Esophagus mucosa (tissue), 1 donor: ENCODE measurements at places on chromosomes 13 and 19. TPM values are rescaled to one million over a fixed set of nuclear protein-coding genes. Genes with fewer than 3 reads are reported as not detected.

DNA sequence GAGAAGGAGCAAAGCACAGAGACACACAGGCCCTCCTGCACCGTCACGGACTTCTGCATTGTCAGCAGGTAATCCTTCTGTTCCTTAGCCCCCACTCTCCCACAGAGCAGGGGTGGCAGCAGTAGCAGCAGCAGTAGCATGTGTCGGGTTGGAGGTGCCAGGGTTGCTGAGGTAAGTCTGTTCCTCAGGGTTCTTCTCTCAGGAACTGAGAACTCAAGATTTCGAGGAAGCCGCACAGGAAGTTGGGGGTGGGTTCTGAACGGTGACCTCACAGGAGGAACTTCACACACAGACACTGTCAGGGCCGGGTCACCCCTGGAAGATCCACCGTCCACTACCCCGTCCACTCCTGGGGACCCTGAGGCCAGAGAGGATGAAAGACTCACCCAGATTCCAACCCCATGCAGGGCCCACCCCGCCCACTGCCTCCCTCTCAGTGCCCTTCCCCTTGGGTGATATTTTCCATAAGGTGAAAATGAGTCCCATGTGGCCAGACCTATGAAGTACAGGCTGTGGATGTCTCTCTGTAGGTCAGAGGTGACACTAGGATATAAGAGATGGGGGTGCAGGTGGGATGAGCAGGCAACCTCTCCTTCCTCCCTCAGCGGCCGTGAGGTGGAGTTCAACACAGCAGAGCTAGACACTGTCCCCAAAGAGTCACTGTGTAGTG lies at the start of gene SIGLEC12:
Gene SIGLEC12 (minus strand): TSS at position 207 of the 670 bp plus-strand sequence. CDS start 67 bp downstream, at position 140.
- ATAC-seq: peak; percentile 26

RNASEH2A gene
- 20.0 TPM for total RNA-seq

DNA sequence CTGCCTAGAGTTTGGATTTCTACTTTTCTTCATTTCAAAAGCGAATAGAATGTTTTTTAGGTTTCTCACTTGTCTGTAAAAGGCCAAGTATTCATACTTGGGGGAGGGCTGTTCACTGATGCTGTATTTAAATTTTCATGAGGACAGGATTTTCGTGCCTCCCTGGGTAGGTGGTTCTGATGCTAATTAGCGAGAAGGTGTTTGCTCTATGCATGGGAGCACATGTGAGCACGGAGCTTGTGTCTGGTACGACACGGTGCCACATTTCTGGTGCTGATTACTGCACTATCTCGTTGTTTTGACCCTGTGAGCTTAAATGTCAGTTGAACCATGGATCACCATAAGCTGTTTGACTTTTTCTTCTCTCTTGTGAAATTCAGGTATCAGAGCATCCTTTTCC lies 45.8 kb downstream of the MTUS2 start:
- no peak for ATAC-seq

CLEC17A gene
- 0.20 TPM for total RNA-seq

GRCh38 chr19:1533510-1534150 lies 9.8 kb downstream of the PLK5 start:
- ATAC-seq: peak; percentile 45
